ENCODE measurements at places on chromosomes 12 and 14. TPM values are rescaled to one million over a fixed set of nuclear protein-coding genes. Genes with fewer than 3 reads are reported as not detected.

DNA sequence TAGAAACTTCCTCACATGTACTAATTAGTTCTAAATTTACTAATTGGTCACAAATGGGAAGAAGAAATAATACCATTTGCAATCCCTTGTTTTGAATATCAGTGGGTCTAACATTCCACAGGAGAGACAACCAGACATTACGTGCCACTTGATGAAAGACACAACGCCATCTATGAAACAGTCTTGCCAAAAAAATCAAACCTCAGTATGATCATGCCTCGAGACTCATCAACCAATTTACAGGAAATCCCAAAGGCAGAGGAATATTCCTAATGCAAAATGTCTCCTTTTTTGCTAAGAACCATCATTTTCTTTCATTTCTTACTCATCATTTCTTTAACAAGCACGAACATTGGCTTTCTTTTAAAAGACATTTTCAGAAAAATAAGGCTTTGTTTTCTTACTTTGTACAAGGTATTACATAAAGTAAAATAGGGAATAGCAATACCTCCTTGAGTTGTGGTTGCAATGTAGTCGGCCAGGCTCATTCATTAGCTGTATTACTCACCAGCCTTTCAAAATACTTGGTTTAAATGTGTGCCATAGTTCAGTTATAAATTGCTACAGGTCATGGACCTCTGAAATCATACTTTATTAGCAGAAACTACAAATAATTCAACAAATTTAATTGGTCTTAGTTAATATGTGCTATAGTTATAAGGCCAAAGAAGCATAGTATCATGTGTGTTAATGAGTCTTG lies 436.2 kb upstream of the FLRT2 start:
- no peak for DNase-seq

DNA sequence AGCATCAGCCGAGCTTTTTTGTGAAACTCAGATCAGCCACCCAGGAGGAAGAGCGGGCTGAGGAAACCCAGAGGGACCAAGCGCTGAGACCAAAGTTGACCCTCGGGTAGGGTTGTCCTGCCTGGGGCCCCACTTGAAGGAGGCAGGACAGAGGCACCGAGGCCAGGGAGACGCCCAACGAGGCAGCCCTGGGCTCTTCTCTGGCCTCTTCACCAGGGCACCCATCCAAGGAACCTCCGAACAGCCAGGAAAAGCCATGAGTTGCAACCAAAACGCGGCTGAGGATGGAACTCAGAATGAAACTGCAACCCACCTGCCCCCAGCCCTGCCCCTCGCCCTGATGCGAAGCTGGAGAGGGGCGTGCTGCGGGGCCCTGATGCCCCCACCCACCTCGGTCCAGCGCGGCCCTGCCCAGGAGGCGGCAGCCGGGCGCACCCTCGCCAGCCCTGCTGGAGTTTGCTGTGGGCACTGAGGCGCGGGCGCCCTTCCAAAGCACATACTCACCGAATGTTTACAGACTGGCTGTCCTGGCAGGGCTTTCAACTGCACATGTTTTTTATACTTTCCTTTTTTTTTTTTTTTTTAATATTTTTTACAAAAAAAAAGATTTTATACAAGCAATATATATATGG lies 41.9 kb downstream of the JDP2 start:
- no peak for DNase-seq

GRCh38 chr14:103115845-103116572 lies 7.3 kb upstream of the TNFAIP2 start:
- DNase-seq: no peak

GRCh38 chr14:52950410-52950897 lies 396 bp downstream of the FERMT2 start:
- DNase-seq: peak; percentile 70

HOXC11 gene
- not detected for polyA plus RNA-seq

SERPINA3 gene
- polyA plus RNA-seq: 1.0 TPM

GALNT16 gene
- 4.0 TPM for polyA plus RNA-seq

All from right lung (tissue), 10 donors.